Mesothelial cell of epicardium (in vitro differentiated cells): ENCODE measurements at places on chromosomes 13 and 19.
A peak's percentile ranks its signal among the peaks of the same experiment; 100 is the strongest.

GRCh38 chr13:71865874-71866334 lies 1.1 kb downstream of the DACH1 start:
- H3K27ac ChIP-seq: peak overlapping the region; percentile 74
- peaks cover 45% of the 10 kb centered on the region for H3K4me1 ChIP-seq
- peak overlapping the region; percentile 98 for H3K4me3 ChIP-seq
- H3K36me3 ChIP-seq: no peaks in the 10 kb centered on the region
- DNase-seq: peak; percentile 45

GRCh38 chr13:65762012-65762411 lies 1468.1 kb downstream of the PCDH9 start:
- no peaks in the 10 kb centered on the region for H3K4me1 ChIP-seq
- H3K27ac ChIP-seq: no peak overlapping the region
- peaks cover 17% of the 10 kb centered on the region for H3K36me3 ChIP-seq
- no peaks in the 10 kb centered on the region for H3K27me3 ChIP-seq

- DNase-seq: no peak
- peaks cover 12% of the 10 kb centered on the region for H3K4me1 ChIP-seq
- H3K4me3 ChIP-seq: no peak overlapping the region
- H3K36me3 ChIP-seq: no peaks in the 10 kb centered on the region
Observed at GRCh38 chr19:35458731-35459391, 10.8 kb downstream of the FFAR2 start.

GRCh38 chr19:39506944-39507714 lies 7.8 kb upstream of the SELENOV start:
- H3K4me1 ChIP-seq: peaks cover 6% of the 10 kb centered on the region
- H3K27me3 ChIP-seq: peaks cover 81% of the 10 kb centered on the region
- no peak overlapping the region for H3K27ac ChIP-seq
- no peaks in the 10 kb centered on the region for H3K36me3 ChIP-seq
- DNase-seq: peak; percentile 71

- no peak overlapping the region for H3K4me3 ChIP-seq
- no peak overlapping the region for H3K27ac ChIP-seq
- no peak for DNase-seq
- H3K36me3 ChIP-seq: no peaks in the 10 kb centered on the region
- H3K27me3 ChIP-seq: peaks cover 19% of the 10 kb centered on the region
Observed at GRCh38 chr13:24700539-24700938, 20.3 kb downstream of the ATP12A start.

DNA sequence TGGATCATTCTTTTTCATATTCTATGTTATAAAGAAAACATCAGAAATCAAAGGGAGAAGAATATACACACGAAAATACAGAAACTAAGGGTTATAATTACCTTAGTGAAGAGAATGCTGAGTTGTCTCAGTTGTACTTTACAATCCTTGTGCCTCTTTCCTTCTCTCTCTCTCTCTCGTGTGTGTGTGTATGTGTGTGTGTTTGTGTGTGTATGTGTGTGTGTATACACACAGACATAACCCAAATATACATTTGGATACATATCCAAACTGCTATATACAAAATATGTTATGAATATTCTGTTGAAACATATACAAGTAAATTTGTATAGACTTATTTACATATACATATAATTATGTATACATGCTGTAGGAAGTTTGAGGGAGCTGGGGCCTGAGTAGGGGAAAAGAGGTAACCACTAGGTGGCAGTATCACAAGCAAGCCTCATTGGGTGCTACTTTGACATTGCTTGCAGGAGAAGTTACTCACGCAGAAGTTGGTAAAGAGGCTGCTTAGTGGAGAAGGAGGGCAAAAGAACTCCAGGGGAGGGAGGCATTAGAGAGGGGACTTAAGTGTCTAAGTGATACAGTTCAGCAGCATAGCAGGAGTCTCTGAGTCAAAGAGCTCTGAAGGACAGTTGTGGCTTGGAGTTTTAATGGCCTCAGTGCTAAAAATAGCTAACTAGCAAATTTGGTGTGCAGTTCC lies 465.1 kb upstream of the PCDH20 start:
- H3K36me3 ChIP-seq: no peaks in the 10 kb centered on the region
- no peak overlapping the region for H3K27ac ChIP-seq
- no peak for DNase-seq
- H3K4me1 ChIP-seq: peaks cover 6% of the 10 kb centered on the region
- no peak overlapping the region for H3K4me3 ChIP-seq

GRCh38 chr19:43229315-43229714 lies 23.9 kb upstream of the PSG4 start:
- no peak overlapping the region for H3K4me3 ChIP-seq
- H3K36me3 ChIP-seq: peaks cover 2% of the 10 kb centered on the region
- no peak for DNase-seq
- H3K27ac ChIP-seq: no peak overlapping the region

- no peak for DNase-seq
- peaks cover 4% of the 10 kb centered on the region for H3K4me1 ChIP-seq
- peaks cover 2% of the 10 kb centered on the region for H3K36me3 ChIP-seq
- H3K27me3 ChIP-seq: no peaks in the 10 kb centered on the region
Observed at GRCh38 chr13:24301911-24302310, 7.5 kb upstream of the C1QTNF9 start.

GRCh38 chr13:85266331-85266730 lies 532.9 kb downstream of the SLITRK6 start:
- no peak overlapping the region for H3K4me3 ChIP-seq
- DNase-seq: no peak
- no peaks in the 10 kb centered on the region for H3K27me3 ChIP-seq
- H3K27ac ChIP-seq: peak overlapping the region; percentile 71
- H3K4me1 ChIP-seq: peaks cover 26% of the 10 kb centered on the region

GRCh38 chr13:79631051-79631659 lies 150.2 kb downstream of the NDFIP2 start:
- no peak overlapping the region for H3K27ac ChIP-seq
- no peaks in the 10 kb centered on the region for H3K36me3 ChIP-seq
- peaks cover 31% of the 10 kb centered on the region for H3K4me1 ChIP-seq
- H3K4me3 ChIP-seq: no peak overlapping the region
- H3K27me3 ChIP-seq: no peaks in the 10 kb centered on the region

GRCh38 chr13:32370805-32371204 lies 55.5 kb downstream of the BRCA2 start:
- no peaks in the 10 kb centered on the region for H3K27me3 ChIP-seq
- no peak overlapping the region for H3K4me3 ChIP-seq
- H3K36me3 ChIP-seq: peaks cover 30% of the 10 kb centered on the region
- no peak overlapping the region for H3K27ac ChIP-seq
- DNase-seq: no peak
- no peaks in the 10 kb centered on the region for H3K4me1 ChIP-seq

- H3K4me3 ChIP-seq: no peak overlapping the region
- no peaks in the 10 kb centered on the region for H3K36me3 ChIP-seq
- no peak for DNase-seq
- no peaks in the 10 kb centered on the region for H3K4me1 ChIP-seq
Observed at GRCh38 chr19:29787281-29787680, 24.5 kb upstream of the CCNE1 start.

DNA sequence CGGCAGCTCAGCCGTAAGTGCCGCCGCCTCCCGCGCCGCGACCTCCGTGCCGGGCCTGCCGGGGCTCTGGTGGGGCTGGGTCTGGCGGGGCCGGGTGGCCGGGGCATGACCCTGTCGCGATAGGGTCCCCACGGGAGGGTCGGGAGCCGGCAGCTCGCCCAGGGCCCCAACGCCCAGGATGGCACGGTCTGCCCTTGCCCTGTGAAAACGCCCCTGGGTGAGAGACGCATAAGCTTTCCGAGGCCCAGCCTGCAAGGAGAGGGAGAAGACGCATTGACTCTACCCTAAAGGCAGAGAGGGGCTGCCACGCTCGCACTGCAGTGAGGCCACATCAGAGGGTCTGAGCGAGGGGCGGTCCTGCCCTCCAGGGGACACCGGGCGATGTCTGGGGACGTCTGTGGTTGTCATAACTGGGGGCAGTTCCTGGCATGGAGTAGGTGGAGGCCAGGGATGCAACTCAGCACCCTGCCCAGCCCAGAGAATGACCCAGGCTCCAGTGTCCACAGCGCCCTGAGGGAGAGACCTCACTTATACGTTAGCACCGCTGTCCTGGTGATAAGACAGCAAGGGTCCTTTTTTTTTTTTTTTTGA lies 539 bp downstream of the ZNF554 start:
- H3K4me1 ChIP-seq: peaks cover 3% of the 10 kb centered on the region
- H3K27ac ChIP-seq: peak overlapping the region; percentile 85
- H3K36me3 ChIP-seq: peaks cover 9% of the 10 kb centered on the region
- H3K4me3 ChIP-seq: peak overlapping the region; percentile 93
- DNase-seq: no peak

GRCh38 chr19:11268783-11269267 lies 6.5 kb upstream of the DOCK6 start:
- no peak overlapping the region for H3K4me3 ChIP-seq
- peaks cover 6% of the 10 kb centered on the region for H3K4me1 ChIP-seq
- no peaks in the 10 kb centered on the region for H3K36me3 ChIP-seq
- DNase-seq: no peak

DNA sequence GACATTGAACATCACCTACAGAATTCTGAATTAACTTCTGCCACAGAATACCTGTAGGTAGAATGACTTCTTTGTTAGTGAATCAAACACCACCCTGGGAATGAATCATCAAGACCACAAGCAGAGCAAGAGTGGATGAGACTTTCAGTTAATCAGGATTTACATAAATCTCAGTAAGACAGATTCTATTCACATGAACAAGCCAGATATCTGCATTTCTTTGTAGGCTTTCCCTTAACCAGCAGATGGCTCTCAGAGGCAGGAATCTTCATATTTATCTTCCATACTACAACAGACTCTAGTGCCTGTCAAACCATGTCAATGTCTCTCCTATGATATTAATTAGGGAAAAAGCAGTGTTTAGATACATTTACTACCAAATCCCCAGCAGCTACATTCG lies 412.1 kb downstream of the KLF12 start:
- H3K36me3 ChIP-seq: peaks cover 1% of the 10 kb centered on the region
- H3K27me3 ChIP-seq: no peaks in the 10 kb centered on the region
- no peak overlapping the region for H3K27ac ChIP-seq
- no peak for DNase-seq
- peaks cover 8% of the 10 kb centered on the region for H3K4me1 ChIP-seq
- H3K4me3 ChIP-seq: no peak overlapping the region

DNA sequence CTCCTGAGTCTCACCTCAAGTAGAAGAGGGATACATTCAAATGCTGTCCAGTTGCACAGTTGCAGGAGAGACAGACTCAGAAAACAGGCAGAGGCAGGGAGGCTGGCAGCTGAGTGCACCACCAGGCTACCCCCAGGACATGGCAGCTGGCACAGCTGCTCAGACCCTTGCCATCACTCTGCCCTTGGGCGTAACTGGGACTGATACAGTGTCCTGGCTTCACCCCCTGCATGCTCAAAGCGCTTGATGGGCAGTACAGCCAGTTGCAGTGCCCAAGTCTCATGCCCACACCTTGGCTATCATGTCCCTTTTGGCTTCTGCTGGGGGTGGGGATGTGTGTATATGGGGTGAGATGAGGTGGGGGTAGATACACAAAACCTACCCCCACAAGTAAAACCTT lies 5.5 kb upstream of the PEPD start:
- peaks cover 54% of the 10 kb centered on the region for H3K27me3 ChIP-seq
- H3K4me3 ChIP-seq: no peak overlapping the region
- H3K36me3 ChIP-seq: no peaks in the 10 kb centered on the region
- no peak overlapping the region for H3K27ac ChIP-seq
- peaks cover 16% of the 10 kb centered on the region for H3K4me1 ChIP-seq

DNA sequence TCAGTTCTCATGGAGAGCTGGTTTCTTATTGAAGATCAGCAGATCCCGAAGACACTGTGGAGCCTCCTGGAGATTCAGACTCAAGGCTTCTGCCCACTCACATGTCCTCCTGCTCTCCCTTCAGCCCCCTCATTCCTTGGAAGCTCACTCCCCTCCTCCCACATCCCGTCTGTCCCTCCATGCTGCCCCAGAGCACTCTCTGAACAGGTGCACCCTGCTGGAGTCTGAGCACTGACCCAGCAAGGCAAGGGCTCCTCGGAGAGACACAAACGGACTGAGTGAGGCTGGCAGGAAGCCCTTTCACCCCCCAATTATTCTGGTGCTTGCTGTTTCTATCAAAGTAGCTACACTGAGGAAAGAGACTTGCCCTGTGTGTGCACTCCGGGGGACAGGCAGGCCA lies 374.0 kb downstream of the UQCRFS1 start:
- no peak overlapping the region for H3K27ac ChIP-seq
- H3K27me3 ChIP-seq: peaks cover 13% of the 10 kb centered on the region
- DNase-seq: no peak

DNA sequence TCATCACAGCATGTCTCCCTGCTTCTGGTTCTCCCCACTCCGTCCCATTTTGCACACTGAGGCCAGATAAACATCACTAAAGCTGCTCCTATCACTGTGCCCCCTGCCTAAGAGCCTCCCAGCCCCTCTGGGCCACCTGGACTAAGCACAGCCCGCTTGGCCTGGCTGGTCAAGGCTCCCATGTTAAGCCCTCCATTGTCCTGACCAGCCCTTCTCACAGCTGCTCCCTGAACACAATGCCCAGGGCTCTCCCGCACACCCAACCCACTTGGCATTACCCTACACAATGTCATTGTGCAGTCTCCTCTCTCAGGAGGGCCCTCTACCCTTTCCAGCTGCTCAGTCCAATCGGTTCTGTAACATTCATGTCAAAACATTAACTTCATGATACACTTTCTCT lies 133.4 kb downstream of the NUFIP1 start:
- H3K27ac ChIP-seq: no peak overlapping the region
- H3K27me3 ChIP-seq: no peaks in the 10 kb centered on the region
- no peak overlapping the region for H3K4me3 ChIP-seq
- peaks cover 5% of the 10 kb centered on the region for H3K4me1 ChIP-seq
